RKO (cell line): ENCODE measurements at places on chromosomes 2 and 18.

DNA sequence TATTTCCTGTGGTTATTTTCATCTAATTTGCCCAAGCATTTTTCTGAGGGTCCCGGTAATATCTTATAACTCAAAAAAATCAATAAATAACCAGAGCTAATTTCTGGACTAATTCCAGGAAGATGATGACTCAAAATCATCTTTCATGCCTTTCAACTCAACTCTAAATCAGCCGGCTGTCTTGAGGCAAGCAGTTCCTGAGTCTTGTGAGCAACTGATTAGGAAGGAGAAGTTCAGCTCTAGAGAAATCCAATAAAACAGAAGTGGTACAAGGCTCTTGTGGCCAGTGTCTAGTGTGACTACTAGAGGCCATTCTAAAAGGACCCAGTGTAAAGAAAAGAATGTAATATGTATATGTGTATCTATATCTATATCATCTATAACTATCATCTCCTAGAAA lies 890.4 kb downstream of the TRIB2 start:
- DNase-seq: no peak

- no peak for DNase-seq
Observed at GRCh38 chr18:63843008-63843407, 44.5 kb upstream of the SERPINB2 start.

DNA sequence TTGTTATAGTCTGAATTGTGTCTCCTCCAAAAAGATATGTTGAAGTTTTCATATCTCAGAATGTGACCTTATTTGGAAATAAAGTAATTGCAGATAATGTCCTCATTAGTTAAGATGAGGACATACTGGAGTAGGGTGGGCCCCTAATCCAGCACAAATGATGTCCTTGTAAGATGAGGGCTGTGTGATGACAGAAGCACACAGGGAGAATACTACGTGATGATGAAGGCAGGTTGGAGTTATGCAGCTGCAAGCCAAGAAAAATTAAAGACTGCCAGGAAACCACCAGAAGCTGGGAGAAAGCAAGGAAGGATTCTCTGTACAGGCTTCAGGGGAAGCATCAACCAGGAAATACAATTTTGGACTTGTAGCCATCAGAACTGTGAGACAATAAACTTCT lies 58.3 kb upstream of the PNPT1 start:
- no peak for DNase-seq

DNA sequence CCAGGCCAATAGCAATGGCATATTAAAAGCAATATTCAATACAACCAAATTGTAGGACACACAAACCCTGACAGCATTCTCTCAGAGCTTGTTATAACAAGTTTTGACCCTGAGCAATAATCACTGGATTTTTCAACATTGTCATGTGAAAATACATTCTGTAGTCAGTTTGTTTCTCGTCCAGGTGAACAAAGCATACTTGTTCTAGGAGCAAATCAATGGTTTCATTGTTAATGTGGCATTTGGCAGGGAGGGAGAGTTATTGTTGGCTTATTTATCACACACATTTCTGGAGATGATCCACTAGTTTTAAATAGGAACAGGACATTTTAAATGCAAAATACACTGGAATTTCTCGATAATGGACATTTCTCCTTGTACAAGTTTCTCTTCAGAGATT lies 69.9 kb upstream of the L3MBTL4 start:
- DNase-seq: no peak

DNA sequence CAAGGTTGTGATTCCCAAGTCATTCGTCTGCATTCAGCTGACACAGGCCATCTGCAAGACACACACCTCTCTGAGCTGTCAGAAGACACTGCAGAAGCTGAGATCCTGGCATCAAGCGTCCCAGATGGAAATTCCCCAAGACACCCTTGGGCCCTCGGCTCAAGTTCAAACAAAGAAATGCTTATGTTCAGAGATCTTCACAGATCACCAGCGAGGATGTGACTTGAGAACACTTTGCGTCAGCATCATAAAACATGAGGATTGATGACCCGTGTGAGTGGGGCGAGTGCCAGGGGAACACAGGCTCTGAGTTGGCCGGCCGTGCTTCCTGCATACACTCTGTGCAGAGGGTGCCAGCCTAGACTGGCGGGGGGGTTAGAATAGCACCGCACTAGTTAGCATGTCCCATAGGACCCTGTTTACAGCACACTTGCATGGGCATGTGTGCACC lies 36.8 kb downstream of the KCNIP3 start:
- peak; percentile 78 for DNase-seq
